Fibroblast of lung (primary cell): ENCODE measurements at places on chromosomes 7 and 10.

- no peak for DNase-seq
These were observed 10.9 kb downstream of the TMEM72 start for GRCh38 chr10:44922021-44922420.

- no peak for DNase-seq
These were observed 42.9 kb upstream of the IKZF1 start for GRCh38 chr7:50261593-50261992.

DNA sequence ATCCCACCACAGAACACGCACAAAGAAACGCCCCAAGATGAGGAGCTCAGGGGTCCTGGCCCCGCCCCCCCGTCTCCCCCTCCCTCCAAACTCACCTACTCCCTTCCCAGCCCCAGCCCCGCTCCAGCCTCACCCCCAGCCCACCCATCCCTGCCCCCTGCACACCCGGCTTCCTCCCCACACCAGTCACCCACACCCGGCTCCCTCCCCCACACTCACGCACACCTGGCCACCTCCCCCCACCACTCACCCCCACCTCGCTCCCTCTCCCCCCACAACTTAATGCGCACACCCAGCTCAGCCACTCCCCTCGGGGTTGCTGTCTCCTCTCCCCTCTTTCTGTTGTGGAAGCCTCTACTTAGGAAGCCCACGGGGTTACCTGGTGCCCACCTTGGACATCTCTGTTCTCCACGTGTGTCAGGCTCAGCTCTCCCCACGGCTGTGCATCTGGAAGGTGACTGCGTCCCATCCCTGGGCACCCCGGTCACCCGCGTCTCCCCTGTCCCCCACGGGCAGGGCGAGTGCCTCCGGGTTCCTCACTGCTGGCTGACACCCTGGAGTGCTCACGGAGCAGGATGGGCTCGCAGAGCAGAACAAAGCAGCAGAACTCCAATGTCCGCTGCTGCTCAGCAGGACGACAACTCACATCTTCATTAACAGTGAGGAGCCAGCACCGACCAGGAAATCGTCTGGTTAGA is 166.8 kb downstream of the USP6NL start:
- DNase-seq = no peak

- no peak for DNase-seq
These were observed 152.6 kb downstream of the RAPGEF5 start for GRCh38 chr7:22204312-22204711.

- no peak for DNase-seq
These were observed 273.6 kb upstream of the DKK1 start for GRCh38 chr10:52040486-52040885.
